CD4-positive, alpha-beta T cell treated with Interleukin-10 for 1 hour (primary cell): ENCODE measurements at places on chromosomes 13 and 19.

GRCh38 chr13:99953138-99953755 lies 18.3 kb downstream of the ZIC5 start:
- no peak for DNase-seq

DNA sequence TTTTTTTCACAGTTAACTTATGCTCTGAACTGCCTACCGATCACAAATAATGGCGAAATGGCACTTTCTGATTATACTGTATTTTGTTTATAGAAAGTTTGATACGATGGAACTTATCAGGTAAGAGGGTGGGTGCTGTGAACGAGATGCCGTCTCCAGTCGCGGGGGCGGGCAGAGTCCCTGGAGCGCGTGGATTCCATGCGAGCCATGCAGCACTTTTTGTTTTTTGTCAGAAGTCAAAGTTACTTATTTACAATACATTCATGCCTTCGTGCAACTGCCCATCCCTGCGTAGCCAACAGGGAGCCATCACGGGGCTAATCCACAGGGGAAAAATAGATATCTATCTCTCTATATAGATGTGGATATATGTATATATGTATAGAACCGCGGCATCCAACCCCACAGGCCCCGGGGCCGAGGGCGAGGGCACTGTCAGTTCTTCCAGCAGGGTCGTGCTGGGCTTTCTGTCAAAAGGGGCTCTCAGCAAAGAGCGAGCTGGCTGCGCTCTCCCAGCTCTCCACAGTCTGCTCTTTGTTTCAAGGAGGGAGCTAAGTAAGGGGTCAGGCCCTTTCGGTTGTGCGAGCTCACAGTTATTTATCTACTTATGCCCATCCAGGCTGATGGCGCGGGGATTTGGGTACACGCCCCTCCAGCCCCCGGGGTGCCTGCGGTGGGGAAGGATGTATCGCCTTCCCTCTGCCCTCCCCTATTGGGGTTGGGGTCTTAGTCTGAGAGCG lies 3.4 kb downstream of the SLITRK1 start:
- no peak for DNase-seq

GRCh38 chr19:4744451-4745174 lies 21.0 kb upstream of the DPP9 start:
- DNase-seq: no peak

DNA sequence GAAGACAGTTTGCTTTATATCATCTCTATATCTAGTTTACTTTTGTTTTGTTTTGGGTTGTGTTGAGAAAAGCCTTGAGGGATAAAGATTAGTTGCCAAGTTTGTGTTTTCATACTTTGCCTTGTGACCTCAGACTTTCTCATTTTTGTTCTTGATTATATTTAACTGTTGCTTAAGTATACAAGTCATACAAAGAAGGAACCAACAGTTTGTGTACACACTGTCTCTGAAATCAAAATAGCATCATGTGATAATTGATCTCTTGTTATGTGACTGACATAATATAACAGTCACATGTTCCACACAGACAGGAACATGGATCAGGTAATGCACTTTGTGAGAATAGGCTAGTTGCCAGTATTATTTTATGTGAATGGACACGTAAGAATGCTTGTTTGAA lies 70.8 kb downstream of the SHISA2 start:
- no peak for DNase-seq

- peak; percentile 78 for DNase-seq
Measured at GRCh38 chr13:20525601-20526544, at the start of gene CRYL1. Gene CRYL1 (minus strand): TSS chr13:20525857. CDS start chr13:20525794, 63 bp downstream.

DNA sequence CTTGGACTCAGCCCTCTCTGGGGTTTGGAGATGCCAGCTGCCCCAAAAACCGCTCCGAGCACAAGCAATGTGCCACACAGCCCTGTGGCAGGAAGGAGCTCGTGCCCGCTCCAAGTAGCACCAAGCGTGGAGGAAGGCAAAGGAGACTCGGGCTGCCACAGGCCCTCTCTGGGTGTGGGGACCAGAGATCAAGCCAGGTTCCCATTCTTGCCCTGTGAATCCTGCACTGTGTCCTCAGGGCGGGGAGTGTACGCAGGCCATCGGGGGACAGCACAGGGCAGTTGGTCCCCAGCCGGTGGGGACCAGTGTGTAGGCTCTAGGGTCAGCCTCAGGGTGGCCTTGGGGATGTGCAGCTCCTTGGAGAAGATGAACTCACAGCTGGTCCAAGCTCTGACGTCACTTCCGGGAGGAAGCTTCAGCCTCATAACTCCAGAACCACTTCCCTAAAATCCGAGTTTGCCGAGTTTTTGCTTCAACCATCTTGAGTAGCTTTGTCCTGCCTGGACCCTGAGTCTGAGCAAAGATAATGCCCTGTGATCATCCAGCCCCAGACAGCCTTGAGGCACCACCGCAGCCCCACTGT lies 9.3 kb upstream of the CPAMD8 start:
- no peak for DNase-seq

DNA sequence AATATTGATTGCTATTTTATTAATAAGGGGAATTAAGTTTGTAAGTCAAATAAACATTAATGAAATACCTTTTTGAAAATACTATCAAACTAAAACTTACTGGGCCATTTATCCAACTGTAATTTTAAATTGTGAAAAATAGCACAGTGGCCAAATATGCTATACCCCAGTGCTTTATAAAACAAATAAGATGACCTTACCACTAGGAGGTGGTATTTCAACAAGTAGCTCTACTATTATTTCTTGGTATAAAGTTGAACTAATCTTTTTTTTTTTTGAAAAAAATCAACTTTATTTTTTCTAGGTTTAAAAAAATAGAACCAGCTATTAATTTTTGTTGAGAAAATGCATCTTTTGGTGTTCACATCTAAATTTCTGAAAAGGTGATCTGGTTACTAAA lies 14.7 kb downstream of the LACC1 start:
- DNase-seq: no peak

GRCh38 chr13:33270895-33271538 lies 14.5 kb downstream of the STARD13 start:
- no peak for DNase-seq

- peak; percentile 81 for DNase-seq
Measured at GRCh38 chr19:21482863-21483276, 22.5 kb upstream of the ZNF429 start.

GRCh38 chr19:15623711-15624318 lies 8.8 kb downstream of the CYP4F8 start:
- no peak for DNase-seq

- no peak for DNase-seq
Measured at GRCh38 chr13:108302279-108302678, 32.8 kb downstream of the TNFSF13B start.

- DNase-seq: no peak
Measured at GRCh38 chr19:55673465-55673864, 1.6 kb upstream of the EPN1 start.

- DNase-seq: peak; percentile 84
Measured at GRCh38 chr19:47608969-47609905, at the start of gene BICRA. Gene BICRA (plus strand): TSS chr19:47609134. CDS start chr19:47673575, 64,441 bp downstream.

DNA sequence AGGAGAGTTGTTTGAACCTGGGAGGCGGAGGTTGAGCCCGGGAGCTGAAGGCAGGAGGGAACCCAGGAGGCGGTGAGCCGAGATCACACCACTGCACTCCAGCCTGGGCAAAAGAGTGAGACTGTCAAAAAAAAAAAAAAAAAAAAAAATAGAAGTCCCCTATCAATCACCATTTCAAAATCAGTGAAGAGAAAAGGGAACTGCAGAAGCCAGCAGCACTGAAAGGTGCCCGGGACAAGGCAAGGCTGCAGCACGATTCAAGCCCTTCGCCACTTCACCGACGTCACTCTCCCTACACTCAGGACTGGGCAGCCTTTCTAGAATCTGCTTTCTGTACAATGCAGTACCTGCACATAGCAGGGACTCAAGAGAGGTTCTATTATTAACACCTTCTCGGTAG lies 21.9 kb upstream of the USP12 start:
- DNase-seq: no peak

DNA sequence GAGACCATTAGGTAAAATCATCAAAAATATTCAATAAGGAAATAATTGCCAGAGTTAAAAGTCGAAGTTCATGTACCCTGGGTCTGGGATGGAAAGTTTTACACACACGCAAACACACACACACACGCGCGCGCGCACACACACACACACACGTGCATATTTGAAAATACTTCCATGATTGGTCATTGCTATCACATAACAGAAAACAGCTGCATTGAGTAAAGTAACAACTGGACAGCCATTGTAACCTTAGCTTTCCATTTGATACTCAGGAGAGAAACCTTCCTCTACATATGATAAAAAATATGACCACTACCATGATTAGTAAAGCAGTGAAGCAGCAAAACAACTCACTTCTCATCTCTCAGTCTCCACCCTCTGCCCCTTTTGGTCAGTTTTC lies 490.0 kb upstream of the SGCG start:
- no peak for DNase-seq

DNA sequence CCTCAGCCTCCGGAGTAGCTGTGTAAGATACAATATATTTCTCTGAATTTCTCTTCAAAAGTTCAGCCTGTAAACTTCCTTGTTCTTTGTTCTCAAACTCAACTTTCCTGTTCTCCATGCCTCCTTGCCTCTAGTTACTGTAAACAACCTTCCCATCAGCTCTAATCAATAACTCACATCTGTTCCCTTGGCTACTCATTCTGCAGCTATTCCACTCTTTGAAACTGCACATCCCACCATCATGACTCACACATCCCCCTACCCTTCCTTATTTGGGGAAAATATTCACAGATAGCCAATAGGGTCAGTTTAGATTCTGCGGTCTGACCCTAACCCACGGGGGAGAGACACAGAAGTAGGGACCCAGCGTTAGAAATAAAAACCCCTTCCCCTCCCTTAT lies 2.0 kb downstream of the ZNF562 start:
- no peak for DNase-seq

GRCh38 chr13:79404361-79404760 lies 1.7 kb downstream of the RBM26 start:
- no peak for DNase-seq

- DNase-seq: no peak
Measured at GRCh38 chr13:98364647-98365046, 187.6 kb upstream of the RNF113B start.

- DNase-seq: peak; percentile 51
Measured at GRCh38 chr19:11446652-11447301, 11.3 kb downstream of the PRKCSH start.

DNA sequence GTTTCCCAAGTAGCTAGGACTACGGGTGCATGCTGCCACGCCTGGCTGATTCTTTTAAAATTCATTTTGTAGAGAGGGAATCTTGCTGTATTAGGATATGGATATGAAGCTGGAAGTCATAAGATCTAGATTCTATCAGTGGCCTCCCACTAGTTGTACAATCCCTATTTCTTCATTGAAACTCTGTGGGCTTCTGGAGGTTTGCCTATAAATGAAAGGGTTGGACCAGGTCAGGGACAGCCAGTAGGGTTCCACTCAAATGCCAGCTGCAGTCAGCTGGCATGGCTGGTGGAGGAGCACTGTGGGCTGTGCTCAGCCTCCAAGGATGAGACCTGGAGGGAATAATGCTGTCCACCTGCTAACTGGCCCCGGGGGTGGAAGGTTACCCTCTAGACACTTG lies 110.2 kb upstream of the GJB6 start:
- no peak for DNase-seq

- peak; percentile 39 for DNase-seq
Measured at GRCh38 chr13:33787051-33787591, 30.8 kb upstream of the RFC3 start.

DNA sequence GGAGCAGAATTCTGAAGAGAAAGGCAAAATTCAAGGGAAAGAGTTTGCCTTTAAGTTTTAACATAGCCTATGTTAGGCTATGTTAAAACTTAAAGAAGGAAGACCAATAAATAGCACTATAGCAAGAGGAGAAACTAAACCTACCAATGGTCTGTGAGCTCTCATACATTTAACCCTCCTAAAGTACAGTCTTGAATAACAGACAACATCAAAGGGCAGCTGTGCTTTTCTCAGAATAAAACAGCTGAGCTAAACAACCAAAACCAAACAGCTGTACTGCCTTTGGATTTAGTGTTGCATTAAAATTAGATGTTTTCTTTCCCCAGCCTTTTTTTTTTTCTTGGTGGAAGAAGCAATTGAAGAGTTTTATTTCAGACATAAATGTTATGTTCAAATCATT lies 34.0 kb downstream of the KLF5 start:
- peak; percentile 5 for DNase-seq

DNA sequence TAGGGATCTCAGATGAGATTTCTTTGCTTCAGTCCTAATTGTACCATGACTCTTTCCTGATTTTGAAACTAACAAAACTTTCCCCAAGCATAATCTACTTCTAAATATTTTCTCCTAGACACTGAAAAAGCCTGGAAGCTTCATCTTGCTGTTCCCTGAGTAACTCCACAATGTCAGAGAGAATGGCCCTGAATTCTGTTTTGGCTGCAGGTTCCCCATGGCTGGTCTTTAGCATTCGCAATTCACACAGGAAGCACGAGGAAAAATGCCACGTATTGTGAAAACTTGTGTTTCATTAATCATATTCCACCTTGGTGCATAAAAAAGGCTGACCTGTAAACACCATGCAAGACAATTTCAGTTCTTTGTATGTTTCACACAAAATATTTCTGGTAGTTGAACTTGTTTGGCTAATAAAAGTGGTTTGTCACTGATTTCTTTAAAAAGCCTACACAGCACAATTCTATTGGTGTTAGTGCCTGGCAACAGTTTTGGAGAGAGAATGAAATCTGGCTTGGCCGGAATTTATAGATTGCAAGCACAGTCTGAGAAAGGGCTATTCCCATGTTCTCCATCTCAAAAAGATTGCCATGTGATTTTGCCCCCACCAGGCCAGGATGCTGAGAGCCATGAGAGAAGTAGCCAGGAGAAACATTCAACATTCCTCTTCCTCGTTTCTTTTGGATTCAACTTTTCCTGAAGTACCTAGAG lies 367.1 kb downstream of the NDFIP2 start:
- no peak for DNase-seq

DNA sequence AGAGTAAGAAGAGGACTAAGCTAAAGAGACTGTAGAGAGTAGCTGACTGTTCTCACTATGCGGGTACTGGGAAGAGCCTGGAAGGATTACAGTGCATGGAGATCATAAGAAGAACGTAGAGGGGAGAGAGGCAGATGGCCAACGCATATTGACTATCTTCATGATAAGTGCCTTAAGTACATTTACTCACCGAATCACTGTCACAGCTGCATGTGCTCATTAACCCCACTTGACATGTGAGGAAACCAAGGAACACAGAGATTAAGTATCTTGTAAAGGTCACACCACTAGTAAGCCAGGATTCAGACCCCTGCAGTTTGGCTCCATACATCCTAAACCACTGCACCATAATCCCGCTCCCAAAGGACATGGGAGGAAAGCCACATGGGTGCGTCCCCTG lies 34.1 kb downstream of the SMAD9 start:
- no peak for DNase-seq

DNA sequence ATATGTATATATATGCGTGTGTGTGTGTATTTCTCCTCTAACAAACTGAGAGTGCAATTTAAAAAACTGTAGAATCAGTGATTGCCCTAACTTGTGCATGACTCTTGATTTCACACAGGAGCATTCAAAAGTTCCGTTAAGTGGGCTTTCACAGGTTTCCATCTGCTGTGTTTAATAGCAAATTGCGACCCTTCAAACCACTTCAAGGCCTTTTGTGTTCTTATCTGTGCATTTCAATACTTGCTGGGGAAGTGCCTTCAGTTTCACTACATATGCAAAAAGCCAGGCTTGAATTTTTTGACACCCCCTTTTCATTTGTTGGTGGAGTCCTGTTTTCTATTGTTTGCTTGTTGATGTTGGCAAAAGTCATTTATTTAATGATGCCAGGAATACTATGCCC lies 158.0 kb downstream of the TM9SF2 start:
- no peak for DNase-seq
